Retina (tissue), 1 donor: ENCODE measurements at places on chromosomes 7 and 10.

DNA sequence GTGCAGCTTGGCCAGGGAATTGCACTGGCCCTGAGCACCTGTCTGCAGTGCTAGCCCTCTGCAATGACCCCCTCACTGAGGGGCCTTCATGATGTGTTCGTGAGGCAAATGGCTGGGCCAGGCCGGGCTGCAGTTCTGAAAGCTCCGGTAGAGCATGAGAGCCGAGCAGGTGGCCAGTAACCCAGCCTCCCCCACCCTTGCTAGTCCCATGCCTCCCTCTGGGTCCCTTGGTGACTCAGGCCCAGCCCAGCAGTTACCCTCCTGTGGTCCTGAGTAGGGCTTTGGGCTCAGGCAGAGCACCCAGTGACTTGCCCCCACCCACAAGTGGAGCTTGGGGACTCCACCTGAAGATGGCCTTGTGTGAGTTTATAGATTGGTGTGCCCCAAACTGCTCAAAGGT is 16.1 kb upstream of the CSGALNACT2 start:
- no peak for DNase-seq

DNA sequence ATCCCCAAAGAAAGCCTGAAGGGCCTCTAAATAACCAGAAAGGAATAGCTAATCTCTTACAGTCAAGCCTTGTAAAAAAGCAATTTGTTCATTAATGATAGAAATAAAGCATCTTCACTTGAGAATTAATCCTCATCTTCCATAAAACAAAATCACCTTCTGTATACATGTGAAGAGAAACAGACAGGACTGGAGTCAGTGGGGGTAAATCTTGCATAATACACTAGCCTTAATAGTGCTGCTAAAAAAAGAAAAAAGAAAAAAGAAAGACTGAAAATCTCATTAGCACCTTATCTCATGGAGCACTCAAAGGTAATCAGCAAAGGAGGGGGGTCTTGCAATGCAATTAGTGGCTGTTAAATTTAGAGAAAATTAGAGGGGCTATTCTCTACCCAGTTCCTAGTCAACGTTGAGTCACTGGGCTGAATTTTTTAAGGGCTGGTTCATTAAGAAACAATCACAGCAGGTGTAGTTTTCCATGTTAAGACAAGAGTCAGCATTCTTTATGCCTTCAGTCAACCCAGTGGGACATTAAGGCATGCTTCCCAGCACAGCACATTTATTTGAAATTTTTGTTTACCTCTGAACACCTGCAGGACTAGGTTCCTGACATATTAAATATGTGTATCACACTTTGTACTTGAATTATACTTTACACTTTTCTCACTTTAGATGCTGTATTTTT is 1455.7 kb upstream of the CELF2 start:
- no peak for DNase-seq

DNA sequence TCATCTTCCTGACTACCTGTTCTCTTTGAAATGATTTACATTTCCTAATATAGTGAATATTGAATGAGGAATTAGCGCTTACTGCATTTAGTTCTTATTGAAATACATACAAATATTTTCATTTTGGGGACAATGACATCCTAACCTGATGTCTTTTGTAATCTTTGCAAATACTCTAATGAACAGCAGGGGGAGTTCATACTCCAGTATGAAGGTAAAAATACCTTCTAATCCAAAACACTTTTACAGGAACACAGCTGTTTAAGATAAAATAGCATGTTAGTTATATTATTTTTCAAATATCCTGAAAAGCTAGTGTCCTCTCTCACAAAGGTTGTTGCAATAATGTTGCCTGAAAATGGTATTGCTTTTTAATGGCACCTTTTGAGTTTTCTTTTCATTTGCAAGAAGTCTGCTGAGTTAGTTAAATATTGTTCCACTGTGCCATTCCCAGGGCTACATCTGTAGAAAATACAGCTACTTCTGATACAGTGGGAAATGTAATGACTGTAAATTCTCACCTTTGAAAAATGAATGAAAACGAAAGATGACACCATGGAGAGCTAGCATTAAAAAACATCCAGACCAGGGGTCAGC is 400.0 kb downstream of the PHF14 start:
- peak; percentile 16 for DNase-seq

DNA sequence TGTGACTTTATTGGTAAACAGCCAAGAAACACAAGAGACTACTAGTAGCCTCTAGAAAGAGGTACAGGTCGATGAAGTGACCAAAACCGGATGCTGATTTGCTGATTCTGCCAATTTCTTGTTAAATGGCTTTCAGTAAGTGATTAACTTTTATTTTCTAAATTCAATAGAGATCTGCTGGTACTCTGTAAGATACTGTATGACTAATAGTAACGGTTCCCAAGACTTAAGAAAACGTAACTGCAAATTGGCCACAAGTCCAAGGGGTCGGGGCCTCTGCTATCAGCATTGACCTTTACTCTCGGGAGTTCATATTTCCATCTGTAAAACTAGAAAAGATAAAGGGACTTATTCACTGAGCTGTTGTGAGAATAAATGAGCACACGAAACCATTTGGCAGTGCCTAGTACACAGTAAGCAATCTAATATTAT is 1.4 kb downstream of the FAM3C start:
- DNase-seq: no peak

- no peak for DNase-seq
Measured at GRCh38 chr7:497946-498655, 21.5 kb downstream of the PDGFA start.

DNA sequence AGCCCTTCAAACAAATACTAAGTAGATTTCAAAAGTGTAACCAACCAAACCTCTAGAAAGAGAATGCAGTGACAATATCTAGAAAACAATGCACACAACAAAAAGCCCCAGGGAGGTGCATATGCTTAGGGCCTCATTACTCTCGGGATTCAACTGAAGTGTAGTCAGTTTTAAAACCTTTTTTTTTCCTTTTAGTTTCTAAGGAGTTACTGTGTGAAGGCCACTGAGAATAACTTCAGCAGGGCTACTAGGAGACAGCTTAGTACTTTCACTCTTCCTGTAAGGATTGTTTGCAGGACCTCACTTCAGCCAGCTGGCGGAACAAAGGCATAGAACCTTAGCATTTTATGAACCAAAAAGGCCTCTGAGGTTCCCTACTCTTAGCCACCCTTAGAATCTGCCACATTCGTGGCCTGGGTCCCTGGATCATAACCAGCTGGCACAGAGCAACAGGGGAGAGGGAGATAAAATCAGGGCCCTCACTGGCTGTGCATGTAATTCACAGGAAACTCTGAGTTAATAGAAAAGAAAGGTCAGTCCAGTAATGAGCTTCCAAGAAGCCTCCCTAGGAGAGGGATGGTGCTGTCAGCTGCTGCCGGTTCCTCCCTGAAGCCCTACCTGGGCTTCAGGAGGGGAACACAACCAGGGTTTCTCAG is 3.6 kb downstream of the VOPP1 start:
- no peak for DNase-seq

GRCh38 chr10:87674943-87675342 is 15.3 kb downstream of the PAPSS2 start:
- no peak for DNase-seq

GRCh38 chr10:3969876-3970666 is 185.1 kb upstream of the KLF6 start:
- no peak for DNase-seq

- DNase-seq: no peak
Measured at GRCh38 chr10:72126184-72126871, 38.0 kb upstream of the SPOCK2 start.

- DNase-seq: no peak
Measured at GRCh38 chr10:12375076-12375504, 25.7 kb downstream of the CAMK1D start.

DNA sequence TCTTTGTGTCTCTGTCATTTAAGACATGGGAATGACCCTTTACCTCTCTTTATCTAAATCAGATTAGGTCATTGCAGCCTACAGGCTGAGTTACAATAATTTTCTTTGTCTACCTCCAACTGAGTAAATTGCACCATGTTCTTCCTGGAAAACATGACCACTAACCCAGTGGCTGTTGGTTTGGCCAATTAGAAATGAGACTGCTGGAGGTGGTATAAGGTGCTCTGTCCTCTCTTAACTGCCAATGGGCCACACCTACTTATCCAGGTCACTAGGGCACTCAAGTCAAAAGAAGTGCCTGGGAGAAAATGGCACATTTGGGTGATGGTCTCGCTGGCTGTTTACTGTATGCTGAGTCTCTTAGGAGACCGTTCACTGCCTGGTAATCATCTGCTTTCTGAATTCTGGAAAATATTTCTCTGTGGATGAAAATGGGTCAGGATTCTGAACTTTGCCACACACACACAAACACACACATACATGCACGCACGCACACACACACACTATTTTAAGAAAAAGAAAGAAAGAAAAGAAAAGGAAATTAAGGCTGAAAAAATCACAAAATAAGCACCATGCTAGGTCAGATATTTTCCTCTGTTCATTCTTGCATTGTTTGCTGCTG is 16.4 kb downstream of the STAMBPL1 start:
- no peak for DNase-seq

- DNase-seq: no peak
Measured at GRCh38 chr7:235576-236395, 43.4 kb downstream of the FAM20C start.

DNA sequence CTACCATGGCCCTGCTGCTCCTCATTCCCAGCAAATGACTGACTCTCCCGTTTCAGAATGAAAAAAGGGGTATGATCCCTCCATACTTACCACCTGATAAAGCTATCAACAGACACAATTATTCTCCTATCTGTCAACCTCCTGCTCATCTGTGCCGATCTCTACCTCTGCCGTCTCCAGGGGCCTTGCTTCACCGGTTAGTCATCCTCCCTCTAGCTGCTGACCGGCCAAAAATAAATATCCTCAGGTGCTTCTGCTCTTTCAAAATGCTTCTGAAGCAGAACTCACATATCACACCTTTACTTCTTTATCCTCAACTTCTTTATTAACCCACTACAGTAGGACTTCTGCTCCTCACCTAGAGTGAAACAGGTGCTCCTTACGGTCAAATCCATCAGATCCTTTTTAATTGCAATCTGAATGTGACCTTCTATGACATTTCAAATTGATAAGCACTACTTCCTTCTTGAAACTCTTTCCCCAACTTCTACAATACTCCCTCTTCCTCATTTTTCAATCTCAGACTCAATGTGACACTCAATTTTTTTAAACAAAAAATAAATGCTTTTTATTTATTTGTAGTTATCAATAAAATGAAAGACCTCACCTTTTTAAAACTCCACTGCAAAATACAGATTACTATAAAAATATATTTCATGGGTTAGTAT is 63.2 kb downstream of the LMBR1 start:
- no peak for DNase-seq

- peak; percentile 76 for DNase-seq
Measured at GRCh38 chr10:132264966-132265889, 42.5 kb downstream of the STK32C start.

- no peak for DNase-seq
Measured at GRCh38 chr10:93413252-93413689, 68.9 kb downstream of the MYOF start.

GRCh38 chr7:50364645-50365044 is 60.1 kb downstream of the IKZF1 start:
- no peak for DNase-seq

DNA sequence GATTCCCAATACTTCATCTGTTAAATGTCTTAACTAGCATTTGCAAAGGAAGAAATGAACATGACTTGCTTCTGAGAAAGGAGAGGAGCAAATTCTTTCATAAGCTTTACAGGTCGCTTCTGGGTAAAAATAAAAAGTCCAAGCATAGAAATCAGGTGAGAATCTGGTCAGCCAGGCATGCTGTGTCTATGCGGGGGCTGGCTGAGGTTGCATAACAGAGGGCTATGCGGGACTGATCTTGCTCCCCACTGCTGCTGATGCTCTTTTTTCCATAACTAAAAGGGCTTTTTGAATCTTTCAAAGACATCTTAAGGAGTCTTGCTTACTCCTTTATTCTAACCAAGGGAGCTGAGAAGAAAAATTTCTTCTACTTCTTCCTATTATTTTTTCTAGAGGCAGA is 92.7 kb upstream of the FGFR2 start:
- DNase-seq: no peak

- peak; percentile 30 for DNase-seq
Measured at GRCh38 chr10:94963901-94964300, 25.4 kb downstream of the CYP2C9 start.

- no peak for DNase-seq
Measured at GRCh38 chr10:122544493-122544892, 16.1 kb upstream of the DMBT1 start.

- peak; percentile 47 for DNase-seq
Measured at GRCh38 chr7:117119192-117119924, 166.1 kb downstream of the ST7 start.

- DNase-seq: no peak
Measured at GRCh38 chr7:132609222-132609621, 33.0 kb upstream of the PLXNA4 start.

DNA sequence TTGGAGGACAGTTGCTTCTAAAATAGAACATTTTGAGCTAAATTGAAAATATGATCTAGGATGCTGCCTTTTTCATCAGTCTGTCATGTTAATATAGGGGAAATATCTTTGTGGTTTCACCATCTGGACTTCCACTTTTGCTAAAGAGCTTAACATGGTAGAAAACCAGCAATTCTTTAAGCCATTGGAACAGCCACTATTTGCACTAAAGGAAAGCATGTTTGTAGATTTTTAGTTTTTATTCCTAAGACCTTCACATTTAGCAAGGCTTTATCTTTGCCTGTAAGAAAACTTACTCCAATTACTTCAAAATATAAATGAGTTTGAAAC is 291.0 kb downstream of the RNLS start:
- DNase-seq: no peak

DNA sequence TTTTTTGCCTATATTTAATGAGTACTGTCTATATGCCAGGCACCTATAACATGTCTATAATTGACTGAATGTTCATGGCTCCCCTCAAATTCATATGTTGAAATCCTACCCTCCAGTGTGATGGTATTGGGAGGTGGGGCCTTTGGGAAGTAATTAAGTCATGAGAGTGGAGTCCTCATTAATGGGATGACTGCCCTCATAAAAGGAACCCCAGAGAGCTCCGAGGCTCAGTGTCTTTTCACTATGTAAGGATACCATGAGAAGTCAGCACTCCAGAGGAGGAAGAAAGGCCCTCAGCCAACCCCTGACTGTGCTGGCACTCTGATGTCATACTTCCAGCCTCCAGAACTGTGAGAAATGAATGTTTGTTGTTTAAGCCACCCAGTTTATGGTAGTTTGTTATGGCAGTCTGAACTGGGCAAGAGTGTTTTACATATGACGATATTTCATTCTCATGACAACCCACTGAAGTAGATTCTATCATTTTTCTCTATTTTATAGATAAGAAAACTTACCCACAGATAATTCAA is 61.1 kb upstream of the PCGF5 start:
- peak; percentile 9 for DNase-seq

- DNase-seq: no peak
Measured at GRCh38 chr10:22631646-22632278, 82.6 kb downstream of the PIP4K2A start.

- DNase-seq: no peak
Measured at GRCh38 chr7:158113321-158114025, 474.1 kb downstream of the PTPRN2 start.

DNA sequence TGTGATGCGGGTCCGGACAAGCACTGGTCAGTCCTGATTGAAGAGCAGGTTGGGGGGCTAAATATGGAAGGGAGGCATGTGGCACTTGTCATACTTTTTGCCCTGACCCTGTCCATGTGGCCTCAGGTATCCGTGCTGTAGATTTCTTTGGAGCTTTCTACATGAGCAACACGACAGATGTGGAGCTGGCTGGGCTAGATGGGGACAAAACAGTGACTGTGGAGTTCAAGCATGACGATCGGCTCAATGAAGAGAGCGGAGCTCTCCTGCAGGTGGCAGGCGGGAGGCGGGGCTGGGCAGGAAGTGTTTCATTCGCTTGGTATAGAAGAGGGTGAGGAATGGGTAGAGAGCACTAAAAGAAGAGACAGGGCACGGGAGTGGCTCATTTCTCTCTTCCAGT is 13.0 kb upstream of the CHCHD1 start:
- DNase-seq: no peak

GRCh38 chr10:91602868-91603568 is 29.9 kb downstream of the PPP1R3C start:
- DNase-seq: no peak
